Neural progenitor cell (in vitro differentiated cells): ENCODE measurements at places on chromosomes 2 and 18. TPM values are rescaled to one million over a fixed set of nuclear protein-coding genes. Genes with fewer than 3 reads are reported as not detected.

DNA sequence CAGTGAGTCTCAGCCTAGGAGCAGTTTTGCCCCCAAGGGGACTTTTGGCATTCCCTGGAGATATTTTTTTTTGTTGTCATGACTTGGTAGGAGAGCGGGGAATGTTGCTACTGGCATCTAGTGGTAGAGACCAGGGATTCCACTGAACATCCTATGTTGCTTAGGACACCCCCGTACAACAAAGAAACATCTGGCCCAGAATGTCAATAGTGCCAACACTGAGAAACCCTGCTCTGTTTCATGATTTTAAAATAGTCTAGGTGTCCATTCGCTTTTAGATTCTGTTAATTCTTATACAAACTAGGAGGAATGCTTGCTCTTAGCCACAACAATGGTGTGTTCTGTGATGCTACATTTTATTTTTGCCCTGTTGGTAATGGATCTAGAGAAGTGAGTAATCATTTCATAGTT, 225.8 kb upstream of the SIX3 start:
- DNase-seq = peak; percentile 72
- no peak overlapping the region for H3K27ac ChIP-seq
- H3K36me3 ChIP-seq = no peaks in the 10 kb centered on the region
- no peak overlapping the region for H3K4me3 ChIP-seq

DNA sequence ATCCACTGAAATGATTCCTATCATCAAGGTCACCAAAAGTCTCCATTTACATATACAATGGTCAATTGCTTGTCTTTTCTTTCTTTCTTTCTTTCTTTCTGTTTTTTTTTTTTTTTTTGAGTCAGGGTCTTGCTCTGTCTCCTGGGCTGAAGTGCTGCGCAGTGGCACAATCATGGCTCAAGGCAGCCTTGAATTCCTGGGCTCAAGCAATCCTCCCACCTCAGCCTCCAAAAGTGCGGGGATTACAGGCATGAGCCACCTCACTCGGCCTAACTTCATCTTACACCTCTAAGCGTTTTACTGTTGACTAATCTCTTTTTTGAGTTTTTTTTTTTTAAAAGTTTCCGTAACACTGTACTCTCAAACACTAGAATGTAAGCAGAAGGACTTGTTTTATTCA, 867 bp downstream of the SF3B6 start:
- no peak for DNase-seq
- no peaks in the 10 kb centered on the region for H3K4me1 ChIP-seq
- H3K36me3 ChIP-seq = peaks cover 11% of the 10 kb centered on the region
- no peaks in the 10 kb centered on the region for H3K27me3 ChIP-seq
- H3K27ac ChIP-seq = no peak overlapping the region
- H3K4me3 ChIP-seq = peak overlapping the region; percentile 79

GRCh38 chr2:43034921-43035320, 191.5 kb downstream of the ZFP36L2 start:
- no peaks in the 10 kb centered on the region for H3K27me3 ChIP-seq
- no peak overlapping the region for H3K27ac ChIP-seq
- H3K4me3 ChIP-seq = no peak overlapping the region
- peaks cover 5% of the 10 kb centered on the region for H3K4me1 ChIP-seq
- H3K36me3 ChIP-seq = no peaks in the 10 kb centered on the region

- no peak overlapping the region for H3K27ac ChIP-seq
- H3K4me1 ChIP-seq = peaks cover 4% of the 10 kb centered on the region
- H3K36me3 ChIP-seq = no peaks in the 10 kb centered on the region
- DNase-seq = peak; percentile 7
Measured at GRCh38 chr2:101533561-101534148, 58.7 kb upstream of the RFX8 start.

- no peaks in the 10 kb centered on the region for H3K36me3 ChIP-seq
- H3K27me3 ChIP-seq = no peaks in the 10 kb centered on the region
- H3K27ac ChIP-seq = no peak overlapping the region
- no peak for DNase-seq
- H3K4me1 ChIP-seq = no peaks in the 10 kb centered on the region
Measured at GRCh38 chr2:196195302-196195701, 23.9 kb upstream of the STK17B start.

DNA sequence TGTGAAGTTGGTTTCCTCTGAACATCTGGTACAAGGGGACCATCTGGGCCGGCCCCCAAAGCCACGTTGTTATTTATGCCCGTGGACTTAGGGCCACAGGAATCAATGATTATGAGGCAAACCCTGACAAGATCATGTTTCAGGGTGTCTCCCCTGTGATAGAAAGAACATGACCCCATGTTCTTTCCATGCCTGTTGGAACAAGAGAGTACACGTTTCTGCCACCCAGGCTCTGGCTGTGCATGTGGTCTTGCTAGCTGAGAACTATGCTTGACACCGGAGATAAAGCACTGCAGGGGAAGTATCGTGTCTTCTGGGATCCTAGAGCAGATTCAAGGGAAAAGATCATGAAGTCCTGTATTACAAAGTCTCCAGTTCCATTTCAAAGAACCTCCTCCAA, 64.2 kb downstream of the TMEM17 start:
- H3K4me3 ChIP-seq = no peak overlapping the region
- DNase-seq = no peak
- no peak overlapping the region for H3K27ac ChIP-seq
- H3K4me1 ChIP-seq = no peaks in the 10 kb centered on the region

- no peak overlapping the region for H3K4me3 ChIP-seq
- H3K4me1 ChIP-seq = no peaks in the 10 kb centered on the region
- no peak overlapping the region for H3K27ac ChIP-seq
- H3K27me3 ChIP-seq = no peaks in the 10 kb centered on the region
- H3K36me3 ChIP-seq = no peaks in the 10 kb centered on the region
Measured at GRCh38 chr2:46589356-46589755, 110.0 kb downstream of the TMEM247 start.

- no peaks in the 10 kb centered on the region for H3K36me3 ChIP-seq
- H3K4me3 ChIP-seq = no peak overlapping the region
- peaks cover 16% of the 10 kb centered on the region for H3K4me1 ChIP-seq
Measured at GRCh38 chr2:175054340-175054739, 49.2 kb upstream of the CHN1 start.

GRCh38 chr18:32735781-32736180, 37.0 kb downstream of the KLHL14 start:
- no peak overlapping the region for H3K27ac ChIP-seq
- no peaks in the 10 kb centered on the region for H3K4me1 ChIP-seq
- no peak overlapping the region for H3K4me3 ChIP-seq

- H3K36me3 ChIP-seq = no peaks in the 10 kb centered on the region
- no peaks in the 10 kb centered on the region for H3K27me3 ChIP-seq
- H3K27ac ChIP-seq = no peak overlapping the region
- peaks cover 15% of the 10 kb centered on the region for H3K4me1 ChIP-seq
- H3K4me3 ChIP-seq = no peak overlapping the region
Measured at GRCh38 chr2:149525323-149525722, 62.3 kb downstream of the MMADHC start.

- H3K36me3 ChIP-seq = no peaks in the 10 kb centered on the region
- H3K27me3 ChIP-seq = no peaks in the 10 kb centered on the region
- H3K27ac ChIP-seq = no peak overlapping the region
- no peak overlapping the region for H3K4me3 ChIP-seq
Measured at GRCh38 chr2:191983591-191983990, 136.7 kb upstream of the CAVIN2 start.

- H3K4me3 ChIP-seq = no peak overlapping the region
- peak; percentile 55 for DNase-seq
- H3K36me3 ChIP-seq = no peaks in the 10 kb centered on the region
Measured at GRCh38 chr2:216023055-216023648, 9.8 kb upstream of the MREG start.

DNA sequence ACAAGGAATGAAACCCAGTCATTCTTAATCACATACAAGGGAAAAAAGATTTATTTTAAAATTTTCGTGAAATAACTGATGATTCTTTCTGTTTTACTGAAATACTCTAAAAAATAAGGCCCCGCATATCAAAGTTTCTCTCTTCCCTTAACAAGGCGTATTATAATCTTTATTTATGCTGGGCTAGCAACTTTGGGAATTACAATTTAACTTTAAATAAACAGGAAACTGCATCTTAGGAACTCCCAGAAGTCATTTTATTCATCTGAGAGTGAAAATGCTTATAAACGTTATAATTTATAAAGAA, 166.7 kb downstream of the TCF4 start:
- H3K4me1 ChIP-seq = peaks cover 84% of the 10 kb centered on the region
- no peak overlapping the region for H3K4me3 ChIP-seq
- H3K27me3 ChIP-seq = no peaks in the 10 kb centered on the region
- no peak for DNase-seq
- no peaks in the 10 kb centered on the region for H3K36me3 ChIP-seq

DNA sequence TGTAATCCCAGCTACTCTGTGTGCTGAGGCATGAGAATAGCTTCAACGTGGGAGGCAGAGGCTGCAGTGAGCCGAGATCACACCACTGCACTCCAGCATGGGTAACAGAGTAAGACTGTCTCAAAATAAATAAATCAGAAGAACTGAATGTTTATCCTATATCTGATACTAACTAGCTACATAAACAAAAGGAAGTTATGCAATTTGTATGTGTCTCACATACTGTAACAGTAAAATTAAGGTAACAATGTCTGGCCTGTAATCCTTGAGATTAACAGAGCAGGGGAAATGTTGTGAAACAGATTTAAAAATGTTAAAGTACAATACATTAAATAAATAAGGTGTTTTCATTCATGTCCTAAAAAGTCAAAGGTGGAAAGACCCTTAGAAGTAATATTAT, 150.8 kb downstream of the MEMO1 start:
- H3K36me3 ChIP-seq = no peaks in the 10 kb centered on the region
- no peaks in the 10 kb centered on the region for H3K4me1 ChIP-seq
- DNase-seq = no peak
- no peak overlapping the region for H3K4me3 ChIP-seq
- H3K27ac ChIP-seq = no peak overlapping the region

- peaks cover 8% of the 10 kb centered on the region for H3K4me1 ChIP-seq
- H3K36me3 ChIP-seq = no peaks in the 10 kb centered on the region
- H3K27ac ChIP-seq = no peak overlapping the region
- DNase-seq = no peak
- no peak overlapping the region for H3K4me3 ChIP-seq
Measured at GRCh38 chr2:191178806-191179514, 28.2 kb upstream of the STAT4 start.

- H3K36me3 ChIP-seq = no peaks in the 10 kb centered on the region
- DNase-seq = no peak
- H3K4me3 ChIP-seq = no peak overlapping the region
- H3K27me3 ChIP-seq = no peaks in the 10 kb centered on the region
- no peaks in the 10 kb centered on the region for H3K4me1 ChIP-seq
Measured at GRCh38 chr2:51344886-51345285, 313.0 kb upstream of the NRXN1 start.

GRCh38 chr2:241940329-241940728, 70.8 kb downstream of the RTP5 start:
- no peak overlapping the region for H3K4me3 ChIP-seq
- no peaks in the 10 kb centered on the region for H3K27me3 ChIP-seq
- H3K4me1 ChIP-seq = no peaks in the 10 kb centered on the region
- DNase-seq = no peak

DNA sequence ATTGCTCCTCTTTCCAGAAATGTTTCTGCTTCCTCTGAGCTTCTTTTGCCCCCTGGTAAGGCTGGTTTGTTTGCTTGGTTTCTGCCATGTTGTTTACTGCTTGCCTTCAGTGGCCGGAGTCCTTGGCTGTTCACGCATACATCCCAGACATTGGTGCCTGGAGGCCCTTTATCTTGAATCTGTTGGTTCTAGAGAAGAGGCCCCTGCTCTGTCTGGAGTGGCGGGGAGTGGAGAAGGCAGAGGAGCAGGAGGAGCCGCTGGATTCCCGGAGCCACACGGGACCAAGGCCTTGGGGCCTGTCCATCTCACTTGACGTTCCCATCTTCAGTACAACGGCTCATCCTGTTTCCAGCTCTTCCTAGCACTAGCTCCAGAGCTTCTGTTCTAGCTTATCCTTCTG, 77.2 kb upstream of the PXDN start:
- DNase-seq = no peak
- H3K27ac ChIP-seq = no peak overlapping the region
- no peaks in the 10 kb centered on the region for H3K36me3 ChIP-seq
- H3K27me3 ChIP-seq = no peaks in the 10 kb centered on the region

- peak overlapping the region; percentile 40 for H3K4me3 ChIP-seq
- H3K27ac ChIP-seq = no peak overlapping the region
- DNase-seq = peak; percentile 45
- H3K27me3 ChIP-seq = peaks cover 97% of the 10 kb centered on the region
Measured at GRCh38 chr18:79787865-79788733, 9.6 kb upstream of the KCNG2 start.

GRCh38 chr18:73840319-73840945, 307.2 kb downstream of the FBXO15 start:
- H3K27me3 ChIP-seq = no peaks in the 10 kb centered on the region
- no peaks in the 10 kb centered on the region for H3K4me1 ChIP-seq
- no peak overlapping the region for H3K27ac ChIP-seq
- H3K36me3 ChIP-seq = no peaks in the 10 kb centered on the region
- no peak overlapping the region for H3K4me3 ChIP-seq

DNA sequence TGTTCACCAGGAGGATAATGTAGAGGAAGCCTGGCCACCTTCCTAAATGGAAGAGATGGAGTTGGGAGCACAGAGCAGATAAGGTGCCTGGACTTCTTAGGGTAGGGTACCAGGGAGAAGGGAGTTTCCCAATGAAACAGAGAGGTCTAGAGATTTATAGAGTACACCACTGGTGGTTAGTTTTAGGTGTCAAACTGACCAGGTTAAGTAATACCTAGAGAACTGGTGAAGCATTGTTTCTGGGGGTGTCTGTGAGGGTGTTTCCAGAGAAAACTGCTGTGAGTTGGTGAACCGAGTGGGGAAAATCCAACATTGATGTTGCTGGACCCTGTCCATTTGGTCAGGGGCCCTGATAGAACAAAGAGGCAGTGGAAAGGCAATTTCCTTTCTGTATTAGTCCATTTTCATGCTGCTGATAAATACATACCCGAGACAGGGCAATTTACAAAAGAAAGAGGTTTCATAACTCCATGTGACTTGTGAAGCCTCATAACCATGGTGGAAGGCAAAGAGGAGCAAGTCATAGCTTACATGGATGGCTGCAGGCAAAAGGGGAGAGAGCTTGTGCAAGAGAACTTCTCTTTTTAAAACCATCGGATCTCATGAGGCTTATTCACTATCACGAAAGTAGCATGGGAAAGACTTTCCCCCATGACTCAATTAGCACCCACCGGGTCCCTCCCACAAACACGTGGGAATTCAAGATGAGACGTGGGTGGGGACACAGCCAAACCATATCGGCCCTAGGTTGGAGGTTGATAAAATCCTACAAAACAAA, 260.8 kb downstream of the CBLN2 start:
- no peaks in the 10 kb centered on the region for H3K4me1 ChIP-seq
- no peak overlapping the region for H3K4me3 ChIP-seq
- no peaks in the 10 kb centered on the region for H3K27me3 ChIP-seq
- DNase-seq = no peak
- H3K36me3 ChIP-seq = no peaks in the 10 kb centered on the region

ZNF396 gene
- 1.4 and 2.2 TPM in 2 replicates for total RNA-seq

NR4A2 gene
- total RNA-seq = 0.37 and 0.56 TPM in 2 replicates

TLX2 gene
- total RNA-seq = not detected in 2 replicates

TUBA3E gene
- total RNA-seq = not detected in 2 replicates

MATN3 gene
- total RNA-seq = 0.45 and 1.7 TPM in 2 replicates

UNC80 gene
- 0.93 and 1.9 TPM in 2 replicates for total RNA-seq

FAM161A gene
- total RNA-seq = 19.6 and 23.3 TPM in 2 replicates

CPLX4 gene
- 0.12 and 2.2 TPM in 2 replicates for total RNA-seq
